ENCODE measurements at places on chromosomes 16 and 17.
A peak's percentile ranks its signal among the peaks of the same experiment; 100 is the strongest.

DNA sequence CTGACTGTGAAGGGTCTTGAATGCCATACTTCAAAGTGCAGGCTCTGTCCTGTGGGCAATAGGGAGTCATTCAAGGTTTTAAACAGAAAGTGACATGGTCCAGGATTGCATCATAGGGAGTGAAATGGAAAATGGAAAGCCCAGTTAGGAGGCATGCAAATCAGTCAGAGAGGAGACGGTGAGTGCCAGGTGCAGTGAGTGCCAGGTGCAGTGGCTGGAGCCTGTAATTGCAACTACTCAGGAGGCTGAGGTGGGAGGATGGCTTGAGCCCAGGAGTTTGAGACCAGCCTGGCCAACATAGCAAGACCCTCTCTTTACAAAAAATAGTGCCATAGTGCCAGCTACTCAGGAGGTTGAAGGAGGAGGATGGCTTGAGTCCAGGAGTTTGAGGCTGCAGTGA lies 35.2 kb upstream of the SIAH1 start:
- no peak for DNase-seq

- no peak for DNase-seq
Measured at GRCh38 chr16:11493531-11493929, 93.2 kb downstream of the LITAF start.

GRCh38 chr16:4693956-4694641 lies 737 bp downstream of the NUDT16L1 start:
- peak; percentile 56 for DNase-seq

GRCh38 chr16:46775214-46775613 lies 27.1 kb upstream of the MYLK3 start:
- no peak for DNase-seq

DNA sequence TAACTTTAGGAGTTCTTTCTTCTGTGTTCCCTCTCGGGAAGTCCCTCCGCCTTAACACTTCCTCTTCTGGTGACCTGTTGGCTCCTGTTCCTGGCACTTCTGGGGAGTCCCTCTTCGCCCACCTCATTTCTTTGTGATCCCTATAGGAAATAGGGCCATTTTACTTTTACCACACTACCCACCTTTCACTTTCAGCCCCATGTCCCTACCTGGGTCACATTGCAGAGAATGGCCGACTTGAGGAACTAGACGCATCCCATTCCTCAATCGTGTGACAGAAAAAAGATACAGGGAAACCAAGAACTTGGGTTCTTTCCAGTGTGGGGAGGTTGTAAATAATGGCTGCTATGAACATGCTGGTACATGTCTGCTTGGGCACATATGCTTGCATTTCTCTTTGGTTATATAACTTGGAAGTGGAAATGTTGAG lies 6.6 kb downstream of the IL21R start:
- DNase-seq = no peak

DNA sequence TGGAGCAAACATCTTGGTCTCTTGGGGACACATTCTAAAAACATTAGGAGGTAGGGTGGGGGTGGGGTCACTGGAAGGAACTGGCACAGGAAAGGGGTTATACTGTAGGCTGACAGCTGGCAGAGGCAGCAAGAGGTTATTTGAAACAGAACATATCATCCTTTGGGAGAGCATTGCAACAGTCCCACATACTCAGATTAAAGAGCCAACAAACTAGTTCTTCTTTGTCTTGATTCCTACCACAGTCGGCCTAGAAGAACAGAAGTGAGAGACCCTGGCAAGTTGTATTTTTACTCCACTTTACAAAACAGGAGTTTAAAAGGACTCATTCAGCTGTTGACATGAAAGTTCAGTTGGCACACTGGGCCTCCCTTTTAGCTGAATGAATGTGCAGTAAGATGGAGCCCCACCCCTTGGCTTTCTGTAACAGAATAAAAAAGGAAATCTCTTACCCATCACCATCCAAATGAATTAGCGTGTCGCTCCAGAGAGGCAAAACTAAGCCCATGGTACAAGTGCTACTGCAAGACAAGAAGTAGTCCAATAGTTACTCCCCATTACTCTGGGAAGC lies 54.6 kb upstream of the CORO6 start:
- no peak for DNase-seq

- DNase-seq = no peak
Measured at GRCh38 chr17:50871364-50871763, 5.2 kb upstream of the TOB1 start.

GRCh38 chr16:11964761-11965551 lies at the start of gene TNFRSF17:
TNFRSF17 (plus strand) TSS chr16:11965210; CDS start chr16:11965325, 115 bp downstream.
- DNase-seq = no peak

- no peak for DNase-seq
Measured at GRCh38 chr16:3859889-3860288, 20.6 kb downstream of the CREBBP start.

DNA sequence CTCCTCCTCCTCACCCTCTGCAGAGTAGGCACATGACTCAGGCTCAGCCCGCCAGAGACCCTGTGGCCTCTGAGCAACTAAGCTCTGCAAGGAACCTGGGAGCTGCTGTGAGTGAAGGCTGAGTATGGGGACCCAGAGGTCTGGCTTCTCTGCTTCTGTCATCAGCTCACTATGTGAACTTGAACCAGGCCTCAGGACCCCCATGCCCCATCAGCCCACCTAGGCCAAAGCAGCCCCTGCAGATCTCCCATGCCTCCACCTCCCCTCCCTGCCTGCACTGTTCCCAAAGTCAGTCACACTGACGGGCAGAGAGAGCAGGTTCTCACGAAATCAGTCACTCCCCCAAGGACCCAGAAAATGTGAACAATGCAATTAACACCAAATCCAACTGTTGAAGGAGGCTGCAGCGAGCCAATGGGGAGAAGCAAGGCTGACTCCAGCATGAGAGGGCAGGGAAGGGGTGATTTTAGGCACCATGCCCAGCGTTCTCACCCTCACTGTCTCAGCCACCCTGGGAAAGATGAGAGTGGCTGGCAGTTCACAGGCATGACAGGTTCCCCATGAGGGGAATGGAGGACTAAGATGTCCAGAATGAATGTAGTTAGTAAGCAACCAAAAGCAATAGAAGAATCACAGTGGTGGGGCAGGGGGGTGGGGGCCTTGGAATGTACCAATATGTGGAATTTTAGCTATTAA lies 60.6 kb downstream of the BEAN1 start:
- no peak for DNase-seq

GRCh38 chr17:39174920-39175694 lies 9.1 kb upstream of the ARL5C start:
- DNase-seq = peak; percentile 77

DNA sequence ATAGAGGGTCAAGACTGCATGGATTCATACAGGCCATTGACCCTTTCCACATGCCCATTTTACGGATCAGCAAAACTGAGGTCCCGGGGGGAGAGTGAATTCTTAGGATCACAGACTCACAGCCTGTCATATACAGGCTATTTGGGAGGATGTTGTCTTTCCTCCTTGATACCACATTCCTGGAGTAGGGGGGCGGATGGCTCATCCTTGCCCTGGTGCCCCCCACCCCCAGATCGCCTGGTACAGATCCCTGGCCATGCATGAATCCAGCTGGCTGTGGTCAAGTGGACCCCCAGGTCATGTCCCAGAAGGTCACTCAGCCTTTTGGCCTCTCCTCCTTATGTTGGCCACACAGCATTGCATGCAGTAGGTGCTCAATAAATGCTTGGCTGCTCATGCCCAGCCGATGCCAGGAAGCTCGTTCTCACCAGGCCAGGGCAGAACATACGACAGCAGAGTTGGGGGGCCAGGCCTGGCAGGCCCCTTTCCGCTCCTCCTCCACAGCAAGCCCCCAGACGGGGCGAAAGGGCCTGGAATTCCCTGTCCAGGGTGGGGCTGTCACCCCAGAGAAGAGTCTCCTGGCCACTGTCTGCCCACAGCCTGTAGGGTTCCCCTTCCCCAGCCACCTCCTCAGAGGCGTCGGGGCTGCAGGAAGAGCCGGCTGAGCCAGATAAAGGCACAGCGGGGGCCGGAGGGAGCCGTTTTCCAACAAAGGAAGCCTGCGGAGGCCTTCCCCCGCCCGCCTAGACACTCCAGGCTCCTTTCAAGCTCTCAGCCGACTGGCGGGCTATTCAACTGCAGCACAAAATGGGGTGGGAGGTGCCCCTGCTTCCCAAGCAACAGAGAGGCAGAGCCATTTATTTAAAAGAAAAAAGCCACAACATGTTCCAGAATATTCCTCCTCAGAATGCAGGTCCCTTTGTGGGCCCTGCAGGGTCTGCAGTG lies 215.7 kb upstream of the CIBAR2 start:
- no peak for DNase-seq

- no peak for DNase-seq
Measured at GRCh38 chr17:81518113-81518784, 5.7 kb upstream of the ACTG1 start.

GRCh38 chr16:14292051-14292825 lies 221.1 kb downstream of the MRTFB start:
- no peak for DNase-seq

- no peak for DNase-seq
Measured at GRCh38 chr16:71473891-71474290, 11.8 kb upstream of the ZNF23 start.
